ENCODE measurements at places on chromosomes 2 and 18.

GRCh38 chr2:171308280-171309054 is 125.3 kb downstream of the METTL8 start:
- DNase-seq, result no peak

- DNase-seq, result no peak
Measured at GRCh38 chr18:23793985-23794867, 105.0 kb downstream of the LAMA3 start.

DNA sequence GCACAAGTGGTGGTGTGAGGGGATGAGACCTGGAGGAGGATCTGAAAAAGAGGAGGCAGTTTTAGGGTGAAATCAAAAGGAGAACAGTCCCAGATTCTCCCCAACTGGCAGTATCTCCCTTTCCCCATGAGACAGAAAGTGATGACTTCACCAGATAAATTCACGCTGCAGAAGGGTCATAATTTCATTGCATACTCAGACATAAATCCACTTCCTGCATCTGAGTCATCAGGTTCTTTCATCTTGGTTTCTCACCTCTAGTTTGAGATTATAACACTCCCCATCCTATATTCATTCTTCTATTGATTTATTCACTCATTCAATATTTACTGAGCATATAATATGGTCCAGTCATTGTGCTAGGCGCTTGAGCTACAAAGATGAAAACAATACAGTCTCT is 64.7 kb downstream of the CCDC148 start:
- DNase-seq, result no peak

GRCh38 chr18:37334631-37335408 is 230.8 kb downstream of the CELF4 start:
- DNase-seq, result no peak

- DNase-seq, result peak; percentile 86
Measured at GRCh38 chr2:177520324-177520723, 127.8 kb downstream of the AGPS start.

DNA sequence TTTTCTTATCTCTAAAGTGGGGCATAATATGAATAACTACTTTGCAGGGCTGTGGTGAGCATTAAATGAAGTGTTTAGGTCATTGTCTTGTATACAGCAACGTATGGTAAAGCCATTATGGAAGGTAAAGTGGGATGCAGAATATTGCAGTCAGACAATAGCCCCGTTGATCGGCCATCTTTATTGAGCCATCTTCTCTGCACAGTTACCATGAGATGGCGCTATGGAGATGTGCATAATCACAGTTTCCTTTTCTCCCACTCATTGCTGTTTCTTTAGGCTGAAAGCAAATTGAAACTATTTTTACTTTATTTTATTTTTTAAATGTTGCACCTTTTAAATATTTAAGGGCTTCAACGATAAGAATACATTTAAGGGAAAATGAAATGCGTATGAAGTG is 108.9 kb downstream of the THSD7B start:
- peak; percentile 26 for DNase-seq

DNA sequence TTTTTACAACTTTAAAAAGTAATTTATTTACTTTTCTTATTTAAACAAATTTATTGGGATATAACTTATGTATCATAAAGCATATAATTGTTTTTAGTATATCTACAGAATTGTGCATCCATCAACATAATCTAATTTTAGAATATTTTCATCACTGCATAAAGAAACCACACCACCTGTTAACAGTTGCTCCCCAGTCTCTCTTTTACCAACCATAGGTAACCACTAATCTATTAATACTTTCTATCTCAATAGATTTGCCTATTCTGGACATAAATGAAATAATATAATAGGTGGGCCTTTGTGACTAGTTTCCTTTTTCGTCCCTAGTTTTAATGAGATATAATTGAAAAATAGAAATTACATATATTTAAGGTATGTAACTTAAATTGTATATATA is 90.6 kb downstream of the ADAM23 start:
- no peak for DNase-seq
